Activated T-cell treated with anti-CD3 and anti-CD28 coated beads, Interleukin-2, amount 50 U/mL, for 72 hours (primary cell): ENCODE measurements at places on chromosomes 5 and 9. TPM values are rescaled to one million over a fixed set of nuclear protein-coding genes. Genes with fewer than 3 reads are reported as not detected.

SPATA31C1 gene
- total RNA-seq = not detected

- no peaks in the 10 kb centered on the region for H3K36me3 ChIP-seq
- no peaks in the 10 kb centered on the region for H3K4me1 ChIP-seq
- H3K27ac ChIP-seq = no peak overlapping the region
- H3K4me3 ChIP-seq = no peak overlapping the region
- no peaks in the 10 kb centered on the region for H3K27me3 ChIP-seq
Measured at GRCh38 chr9:80836013-80836412, 853.3 kb downstream of the TLE1 start.

DMAC1 gene
- 39.6 TPM for total RNA-seq

- peaks cover 8% of the 10 kb centered on the region for H3K4me1 ChIP-seq
- H3K4me3 ChIP-seq = no peak overlapping the region
- no peaks in the 10 kb centered on the region for H3K27me3 ChIP-seq
- no peak overlapping the region for H3K27ac ChIP-seq
Measured at GRCh38 chr9:129306318-129306973, 128.4 kb upstream of the IER5L start.

TMEM232 gene
- 3.1 TPM for total RNA-seq

GRCh38 chr5:177994063-177994462 is 2.0 kb downstream of the PROP1 start:
- H3K4me3 ChIP-seq = no peak overlapping the region
- peaks cover 2% of the 10 kb centered on the region for H3K4me1 ChIP-seq
- no peaks in the 10 kb centered on the region for H3K36me3 ChIP-seq
- peaks cover 24% of the 10 kb centered on the region for H3K27me3 ChIP-seq
- DNase-seq = no peak
- no peak overlapping the region for H3K27ac ChIP-seq

- H3K27me3 ChIP-seq = peaks cover 7% of the 10 kb centered on the region
- no peak overlapping the region for H3K4me3 ChIP-seq
- no peaks in the 10 kb centered on the region for H3K4me1 ChIP-seq
- no peak overlapping the region for H3K27ac ChIP-seq
Measured at GRCh38 chr5:90290648-90291047, 118.9 kb downstream of the CETN3 start.

- no peaks in the 10 kb centered on the region for H3K4me1 ChIP-seq
- H3K27me3 ChIP-seq = no peaks in the 10 kb centered on the region
- no peak overlapping the region for H3K27ac ChIP-seq
- peaks cover 2% of the 10 kb centered on the region for H3K36me3 ChIP-seq
Measured at GRCh38 chr5:149837680-149838269, 106.8 kb downstream of the PDE6A start.

- peaks cover 99% of the 10 kb centered on the region for H3K4me1 ChIP-seq
- peak overlapping the region; percentile 98 for H3K4me3 ChIP-seq
Measured at GRCh38 chr5:170289121-170289520, 8.5 kb downstream of the LCP2 start.

- no peak for DNase-seq
- no peaks in the 10 kb centered on the region for H3K36me3 ChIP-seq
- no peak overlapping the region for H3K4me3 ChIP-seq
- no peaks in the 10 kb centered on the region for H3K4me1 ChIP-seq
- H3K27me3 ChIP-seq = no peaks in the 10 kb centered on the region
Measured at GRCh38 chr5:53151713-53152458, 42.3 kb upstream of the MOCS2 start.

DNA sequence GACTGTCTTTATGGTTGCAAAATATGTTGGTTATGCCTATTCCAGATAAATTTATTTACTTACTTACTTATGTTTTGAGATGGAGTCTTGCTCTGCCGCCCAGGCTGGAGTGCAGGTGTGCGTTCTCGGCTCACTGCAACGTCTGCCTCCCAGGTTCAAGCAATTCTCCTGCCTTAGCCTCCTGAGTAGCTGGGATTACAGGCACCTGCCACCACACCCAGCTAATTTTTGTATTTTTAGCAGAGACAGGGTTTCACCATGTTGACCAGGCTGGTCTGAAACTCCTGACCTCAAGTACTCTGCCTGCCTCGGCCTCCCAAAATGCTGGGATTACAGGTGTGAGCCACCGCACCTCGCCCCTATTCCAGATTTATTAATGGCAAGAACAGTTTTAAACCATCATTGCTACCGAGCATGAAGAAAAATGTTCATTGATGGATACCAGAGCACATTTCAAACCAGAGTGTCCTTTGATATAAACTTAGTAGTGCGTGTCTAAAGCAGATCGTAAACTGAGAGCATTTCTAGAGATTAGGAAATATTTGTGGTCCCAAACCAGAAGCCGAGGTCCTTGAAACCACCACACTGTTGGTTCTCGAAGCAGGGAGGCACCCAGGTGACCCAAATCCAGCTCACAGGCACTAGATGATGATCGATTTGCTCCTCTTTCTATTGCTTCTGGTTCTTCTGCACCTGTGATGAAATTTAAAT is 85.2 kb downstream of the GRAMD2B start:
- H3K36me3 ChIP-seq = no peaks in the 10 kb centered on the region
- DNase-seq = no peak
- H3K4me1 ChIP-seq = peaks cover 34% of the 10 kb centered on the region
- peak overlapping the region; percentile 94 for H3K4me3 ChIP-seq
- H3K27ac ChIP-seq = peak overlapping the region; percentile 99

NUTM2F gene
- total RNA-seq = not detected

- no peaks in the 10 kb centered on the region for H3K4me1 ChIP-seq
- DNase-seq = no peak
- H3K4me3 ChIP-seq = no peak overlapping the region
- H3K27me3 ChIP-seq = no peaks in the 10 kb centered on the region
- H3K36me3 ChIP-seq = no peaks in the 10 kb centered on the region
Measured at GRCh38 chr5:138964647-138965201, 89.6 kb upstream of the LRRTM2 start.

RETREG1 gene
- total RNA-seq = 30.2 TPM

DNA sequence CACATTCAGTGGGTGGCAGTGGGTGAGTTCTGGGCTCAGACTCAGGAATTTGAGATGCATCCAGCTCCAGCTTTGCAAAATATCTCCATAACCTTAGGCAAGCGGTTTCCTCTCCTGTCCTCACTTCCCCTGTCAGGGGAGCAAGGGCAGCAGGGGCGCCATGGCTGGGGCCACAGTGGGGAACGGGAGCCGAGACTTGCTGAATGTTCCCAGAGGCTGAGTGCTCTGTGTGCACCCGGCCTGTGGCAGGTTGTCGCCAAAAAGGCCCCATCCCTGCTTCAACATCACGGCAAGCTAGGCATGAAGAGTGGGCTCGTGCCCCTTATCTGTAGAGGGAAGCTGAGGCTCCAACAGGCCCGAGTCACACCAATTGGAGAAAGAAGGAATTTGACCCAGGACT is 268.8 kb downstream of the NSG2 start:
- no peaks in the 10 kb centered on the region for H3K4me1 ChIP-seq
- H3K4me3 ChIP-seq = no peak overlapping the region
- H3K27ac ChIP-seq = no peak overlapping the region
- peaks cover 28% of the 10 kb centered on the region for H3K27me3 ChIP-seq
- no peaks in the 10 kb centered on the region for H3K36me3 ChIP-seq

DNA sequence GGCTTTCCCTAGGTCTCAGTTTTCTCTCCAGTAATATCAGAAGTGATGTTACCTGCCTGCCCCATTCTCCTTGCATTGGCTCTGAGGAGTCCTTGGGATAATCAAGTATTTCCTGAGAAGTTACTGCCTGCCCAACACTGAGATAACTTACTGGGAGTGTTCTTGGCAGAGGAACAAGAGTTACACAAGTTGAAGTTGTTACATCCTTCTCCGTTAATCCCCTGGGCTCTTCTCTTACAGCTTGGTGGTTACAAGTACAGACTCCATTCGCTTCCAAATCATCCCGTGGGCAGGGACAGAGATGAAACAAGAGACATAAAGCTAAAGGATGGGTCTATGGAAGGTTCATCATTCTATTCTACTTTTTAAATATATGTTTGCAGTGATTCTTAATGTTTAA is 74.1 kb upstream of the SAP30L start:
- DNase-seq = no peak
- no peak overlapping the region for H3K4me3 ChIP-seq
- H3K36me3 ChIP-seq = no peaks in the 10 kb centered on the region
- H3K27me3 ChIP-seq = no peaks in the 10 kb centered on the region
- no peak overlapping the region for H3K27ac ChIP-seq
- no peaks in the 10 kb centered on the region for H3K4me1 ChIP-seq

HAPLN1 gene
- total RNA-seq = not detected

OGN gene
- not detected for total RNA-seq

SPINK4 gene
- total RNA-seq = not detected
